ENCODE measurements at places on chromosomes 16 and 17.

GRCh38 chr17:58357312-58358297 lies 5.6 kb upstream of the SUPT4H1 start:
- no peaks in the 10 kb centered on the region for H3K27me3 ChIP-seq
- H3K36me3 ChIP-seq: no peaks in the 10 kb centered on the region
- DNase-seq: no peak
- peaks cover 31% of the 10 kb centered on the region for H3K4me1 ChIP-seq

GRCh38 chr17:9409878-9410277 lies 165.7 kb downstream of the STX8 start:
- no peak overlapping the region for H3K27ac ChIP-seq
- H3K4me3 ChIP-seq: no peak overlapping the region
- H3K36me3 ChIP-seq: peaks cover 1% of the 10 kb centered on the region
- no peak for DNase-seq
- H3K27me3 ChIP-seq: no peaks in the 10 kb centered on the region

DNA sequence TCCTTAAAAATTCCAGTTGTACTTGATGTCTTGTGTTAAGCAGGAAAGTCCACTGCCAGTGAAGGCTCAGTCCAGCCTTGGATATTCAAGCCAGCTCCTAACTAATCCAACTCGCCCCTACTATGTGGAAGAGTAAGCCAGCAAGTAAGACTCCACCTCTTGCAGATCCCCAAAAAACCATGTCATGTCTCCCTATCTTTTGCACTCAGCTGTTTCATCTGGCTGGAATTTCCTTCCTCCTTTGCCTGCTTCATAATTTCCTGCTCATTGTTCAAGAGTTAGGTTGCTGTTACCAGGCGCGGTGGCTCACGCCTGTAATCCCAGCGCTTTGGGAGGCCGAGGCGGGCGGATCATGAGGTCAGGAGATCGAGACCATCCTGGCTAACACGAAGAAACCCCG lies 37.8 kb downstream of the RBBP6 start:
- no peak overlapping the region for H3K27ac ChIP-seq
- peaks cover 20% of the 10 kb centered on the region for H3K36me3 ChIP-seq
- no peaks in the 10 kb centered on the region for H3K27me3 ChIP-seq
- no peak overlapping the region for H3K4me3 ChIP-seq
- no peak for DNase-seq
- no peaks in the 10 kb centered on the region for H3K4me1 ChIP-seq

DNA sequence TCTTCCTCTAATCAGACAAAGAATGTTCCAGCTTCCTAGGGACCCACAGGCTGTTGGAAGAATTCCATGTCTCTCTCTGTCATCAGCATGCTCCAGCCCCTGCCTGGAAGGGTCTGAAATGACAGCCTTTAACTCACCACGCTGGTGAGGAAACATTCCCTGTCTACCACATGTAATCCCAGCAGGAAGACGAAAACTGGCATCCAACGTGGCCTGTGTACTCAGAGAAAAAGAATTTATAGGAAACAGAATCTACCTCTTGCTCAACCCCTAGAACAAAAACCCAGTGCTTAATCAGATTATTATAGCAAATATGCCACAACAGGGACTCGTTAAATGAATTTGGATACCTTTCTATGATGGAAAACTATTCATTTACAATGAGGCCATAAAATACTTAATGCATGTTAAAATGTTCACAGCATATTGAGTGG lies 147.3 kb upstream of the FOXF1 start:
- H3K36me3 ChIP-seq: no peaks in the 10 kb centered on the region
- no peak for DNase-seq
- H3K4me1 ChIP-seq: no peaks in the 10 kb centered on the region
- no peak overlapping the region for H3K27ac ChIP-seq
- H3K4me3 ChIP-seq: no peak overlapping the region
- H3K27me3 ChIP-seq: peaks cover 92% of the 10 kb centered on the region

GRCh38 chr17:38559880-38560230 lies 45.9 kb downstream of the SRCIN1 start:
- H3K27me3 ChIP-seq: peaks cover 72% of the 10 kb centered on the region
- no peaks in the 10 kb centered on the region for H3K36me3 ChIP-seq
- H3K4me3 ChIP-seq: no peak overlapping the region
- no peak for DNase-seq
- peaks cover 29% of the 10 kb centered on the region for H3K4me1 ChIP-seq

Measured in neural crest cell (in vitro differentiated cells).